Fibroblast of skin of scalp (primary cell): ENCODE measurements at places on chromosomes 11 and 22.
A peak's percentile ranks its signal among the peaks of the same experiment; 100 is the strongest.

GRCh38 chr11:112355726-112356125, 95.1 kb upstream of the PLET1 start:
- no peak for DNase-seq

DNA sequence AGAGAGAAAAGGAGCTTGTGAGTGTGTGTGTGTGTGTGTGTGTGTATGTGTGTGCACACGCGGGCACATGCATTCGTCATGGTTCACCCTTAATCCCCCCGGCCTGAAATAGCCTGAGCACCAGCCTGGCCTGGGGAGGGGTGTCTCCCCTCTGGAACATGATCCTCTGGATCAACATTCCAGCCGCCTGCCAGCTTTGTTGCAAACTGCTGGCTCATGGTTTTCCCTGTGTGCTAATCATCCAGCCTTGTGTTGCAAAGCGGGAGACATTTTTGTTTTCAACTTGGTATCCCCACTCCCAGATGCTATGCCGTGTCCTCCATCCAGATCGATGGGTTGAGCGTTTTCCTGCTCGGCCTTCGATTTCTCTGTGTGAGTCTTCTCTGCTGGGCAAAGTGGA, 94.3 kb downstream of the FEZ1 start:
- DNase-seq: peak; percentile 23

- no peak for DNase-seq
These were observed 14.3 kb upstream of the SPI1 start for GRCh38 chr11:47392546-47393162.

- peak; percentile 18 for DNase-seq
These were observed 160.2 kb upstream of the LARGE1 start for GRCh38 chr22:34080433-34080832.

DNA sequence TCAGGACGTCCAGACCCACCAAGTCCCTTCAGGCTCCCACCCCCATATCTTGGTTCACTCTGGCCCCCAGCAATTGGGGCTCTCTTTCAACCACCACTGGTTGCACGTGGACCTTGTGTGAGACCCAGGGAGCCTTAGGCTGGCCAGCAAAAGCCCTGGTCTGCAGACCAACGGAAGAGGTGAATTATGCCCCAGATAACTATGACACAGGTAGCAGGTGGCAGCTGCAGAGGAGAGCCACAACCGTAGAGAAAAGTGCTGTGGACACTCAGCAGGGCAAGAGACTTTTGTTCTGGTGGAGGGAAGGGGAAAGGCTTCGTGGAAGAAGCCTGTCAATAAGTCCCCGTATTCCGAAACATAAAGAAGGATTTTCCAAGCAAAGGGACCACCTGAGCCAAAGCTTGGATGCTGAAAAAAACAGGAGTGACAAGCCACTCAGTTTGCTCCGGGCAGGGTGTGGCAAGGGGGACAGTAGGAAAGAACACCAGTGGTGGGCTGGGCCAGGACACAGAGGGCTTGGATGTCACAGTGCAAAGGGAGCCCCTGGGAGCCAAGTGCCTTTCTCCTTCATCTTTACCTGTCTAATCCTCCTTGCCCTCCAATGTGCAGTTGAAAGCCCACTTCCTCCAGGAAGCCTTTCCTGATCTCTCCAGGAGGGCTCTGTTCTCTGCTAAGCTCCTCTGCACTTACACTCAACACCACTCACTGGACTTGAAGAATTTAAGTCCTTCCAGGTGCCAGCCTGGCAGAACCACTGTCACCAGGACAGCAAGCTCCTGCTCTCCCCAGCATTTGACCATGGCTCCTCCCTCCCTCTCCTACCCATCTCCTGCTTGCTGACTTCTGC, 264.7 kb downstream of the BUD13 start:
- DNase-seq: no peak
